ENCODE measurements at places on chromosomes 7 and 10.

DNA sequence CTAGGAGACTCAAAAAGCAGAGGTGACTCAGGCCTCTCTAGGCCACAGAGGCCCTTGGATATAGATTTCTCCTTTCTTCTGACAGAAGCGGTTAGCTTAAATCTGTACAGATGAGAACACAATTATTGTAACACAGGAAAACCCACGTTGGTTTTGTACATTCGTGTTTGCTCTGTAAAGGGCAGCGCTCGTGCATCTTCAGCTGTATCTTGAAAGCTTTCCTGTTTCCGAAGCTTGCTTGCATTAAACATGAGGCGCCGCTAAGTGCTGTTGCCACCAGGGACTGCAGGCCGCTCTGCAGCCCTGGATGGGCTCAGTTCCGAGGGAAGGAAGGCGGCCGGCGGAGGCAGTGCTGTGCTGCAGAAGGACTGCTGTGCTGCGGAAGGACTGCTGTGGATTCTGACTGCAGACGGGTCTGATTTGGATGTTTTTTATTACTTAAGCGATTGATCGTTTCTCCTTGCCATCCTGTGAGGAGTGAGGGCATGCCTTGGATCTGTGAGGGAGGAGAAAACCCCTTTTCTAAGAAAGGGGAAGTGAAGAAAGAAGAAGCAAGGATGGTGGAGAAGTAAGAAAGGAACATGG, 53.3 kb downstream of the FHIP2A start:
- DNase-seq = no peak

DNA sequence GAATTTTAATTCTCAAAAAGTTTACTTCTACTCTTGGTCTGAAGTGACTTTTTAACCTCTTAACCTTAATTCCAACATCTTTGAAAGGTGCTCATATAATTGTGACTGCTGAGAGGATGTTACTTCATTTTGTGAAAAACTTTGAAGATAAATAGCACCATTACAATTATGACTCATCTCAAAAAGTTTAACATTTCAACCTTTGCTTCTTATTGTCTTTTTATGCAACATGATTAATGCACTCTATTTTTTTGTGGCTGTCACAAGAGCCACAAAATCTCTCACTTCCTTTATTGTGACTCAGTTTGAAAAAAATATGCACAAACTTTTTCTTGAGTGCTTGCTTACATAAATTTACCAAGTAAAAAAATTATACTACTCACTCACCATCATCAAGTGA, 383.1 kb downstream of the LRRTM3 start:
- no peak for DNase-seq

GRCh38 chr10:75244487-75245353, 9.0 kb upstream of the COMTD1 start:
- no peak for DNase-seq

- peak; percentile 70 for DNase-seq
Measured at GRCh38 chr10:101031796-101032636, 982 bp downstream of the SFXN3 start.

DNA sequence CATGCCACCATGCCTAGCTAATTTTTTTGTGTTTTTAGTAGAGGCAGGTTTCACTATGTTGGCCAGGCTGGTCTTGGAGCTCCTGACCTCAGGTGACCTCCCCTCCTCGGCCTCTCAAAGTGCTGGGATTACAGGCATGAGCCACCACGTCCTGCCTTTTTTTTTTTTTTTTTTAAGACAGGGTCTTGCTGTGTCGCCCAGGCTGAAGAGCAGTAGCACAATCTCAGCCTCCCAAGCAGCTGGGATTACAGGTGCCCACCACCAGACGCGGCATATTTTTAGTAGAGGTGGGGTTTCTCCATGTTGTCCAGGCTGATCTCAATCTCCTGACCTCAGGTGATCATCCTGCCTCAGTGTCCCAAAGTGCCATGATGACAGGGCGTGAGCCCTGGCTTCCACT, 14.4 kb upstream of the SRPK2 start:
- no peak for DNase-seq

DNA sequence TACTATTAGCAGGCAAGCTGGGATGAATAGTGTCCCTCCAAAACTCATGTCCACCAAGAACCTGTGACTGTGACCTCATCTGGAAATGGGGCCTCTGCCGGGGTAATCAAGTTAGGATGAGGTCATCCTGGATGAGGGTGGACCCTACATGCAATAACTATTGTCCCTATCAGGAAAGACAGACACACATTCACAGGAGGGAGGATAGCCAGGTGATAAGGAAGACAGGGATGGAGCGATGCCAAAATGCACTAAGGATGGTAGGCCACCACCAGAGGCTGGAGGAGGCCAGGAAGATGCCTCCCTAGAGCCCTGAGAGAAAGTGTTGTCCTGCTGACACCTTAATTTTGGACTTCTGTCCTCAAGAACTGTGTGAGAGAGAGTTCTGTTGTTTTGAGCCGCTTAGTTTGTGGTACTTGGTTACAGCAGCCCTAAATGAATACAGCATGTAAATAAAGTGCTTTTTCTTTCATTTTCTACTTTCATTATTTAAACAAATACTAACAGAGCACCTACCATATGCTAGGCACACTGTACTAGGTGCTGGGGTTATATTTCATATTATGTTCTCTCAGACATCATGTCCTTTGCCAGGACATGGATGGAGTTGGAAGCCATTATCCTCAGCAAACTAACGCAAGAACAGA, 111.9 kb downstream of the USP6NL start:
- no peak for DNase-seq

GRCh38 chr10:50593523-50594376, 30.0 kb downstream of the SGMS1 start:
- no peak for DNase-seq

- no peak for DNase-seq
Measured at GRCh38 chr10:49350846-49351532, 44.9 kb downstream of the DRGX start.

- no peak for DNase-seq
Measured at GRCh38 chr7:50085344-50085743, 7.7 kb downstream of the ZPBP start.

DNA sequence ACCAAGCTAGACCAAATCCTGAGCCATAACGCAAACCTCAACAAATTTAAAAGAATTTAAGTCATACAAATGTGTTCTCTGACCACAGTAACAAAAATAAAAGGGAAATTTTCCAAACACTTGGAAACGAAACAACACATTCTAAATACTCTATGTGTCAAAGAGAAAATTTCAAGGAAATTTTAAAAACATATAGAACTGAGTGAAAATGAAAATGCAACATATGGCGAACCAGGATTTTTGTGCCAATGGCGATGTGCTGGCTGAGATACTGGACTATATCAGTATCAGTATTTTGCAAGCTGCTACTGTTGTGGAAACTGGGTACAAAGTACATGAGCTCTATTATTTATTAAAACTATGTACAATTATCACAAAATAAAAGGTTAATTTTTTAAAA, 34.1 kb downstream of the KNDC1 start:
- no peak for DNase-seq

Data from activated effector memory CD4-positive, alpha-beta T cell treated with Interleukin-2 at 50 U/mL for 16 hours (primary cell).